ENCODE measurements at places on chromosomes 12 and 14.
A peak's percentile ranks its signal among the peaks of the same experiment; 100 is the strongest.

DNA sequence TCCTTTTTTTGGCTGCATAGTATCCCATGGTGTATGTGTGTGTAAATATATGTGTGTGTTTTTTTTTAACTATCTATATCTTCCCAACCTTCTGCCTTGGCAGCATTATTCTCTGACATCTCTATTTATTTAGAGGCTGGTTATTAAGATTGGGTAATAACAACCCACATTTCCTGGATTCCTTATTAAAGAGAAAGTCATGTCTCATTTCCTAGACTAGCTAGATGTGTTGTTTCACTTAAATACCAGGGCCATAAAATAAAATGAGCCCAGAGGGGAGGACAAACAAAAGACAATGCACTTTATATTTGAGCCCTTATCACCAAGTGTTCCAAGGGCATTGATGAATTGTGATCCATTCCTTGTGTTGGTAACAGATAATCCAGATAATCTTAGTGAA is 169.1 kb downstream of the SLC5A8 start:
- DNase-seq, result no peak

- no peak for DNase-seq
Measured at GRCh38 chr14:94582851-94583250, 1.6 kb downstream of the SERPINA5 start.

GRCh38 chr12:39846971-39847650 is 227.5 kb upstream of the ABCD2 start:
- DNase-seq, result no peak

DNA sequence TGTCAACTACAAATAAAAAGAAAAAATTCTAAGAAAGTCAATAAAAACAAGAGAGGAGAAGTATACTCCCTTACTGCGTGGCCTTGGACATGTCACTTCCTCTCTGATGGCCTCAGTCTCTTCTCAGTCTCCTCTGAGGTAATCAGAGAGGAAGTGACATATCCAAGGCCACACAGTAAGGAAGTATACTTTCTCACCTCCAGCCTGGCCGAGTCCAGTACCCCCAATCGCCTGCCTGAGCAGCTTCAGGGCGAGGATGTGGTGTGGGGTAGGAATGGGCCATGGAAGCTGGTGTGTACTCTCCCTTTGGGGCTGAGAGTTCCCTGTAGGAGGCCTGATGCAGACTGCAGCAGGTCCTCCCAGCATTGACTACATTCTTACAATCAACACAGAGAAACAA is 15.8 kb downstream of the VDR start:
- no peak for DNase-seq

GRCh38 chr14:52020161-52020714 is 30.9 kb downstream of the RTRAF start:
- no peak for DNase-seq

DNA sequence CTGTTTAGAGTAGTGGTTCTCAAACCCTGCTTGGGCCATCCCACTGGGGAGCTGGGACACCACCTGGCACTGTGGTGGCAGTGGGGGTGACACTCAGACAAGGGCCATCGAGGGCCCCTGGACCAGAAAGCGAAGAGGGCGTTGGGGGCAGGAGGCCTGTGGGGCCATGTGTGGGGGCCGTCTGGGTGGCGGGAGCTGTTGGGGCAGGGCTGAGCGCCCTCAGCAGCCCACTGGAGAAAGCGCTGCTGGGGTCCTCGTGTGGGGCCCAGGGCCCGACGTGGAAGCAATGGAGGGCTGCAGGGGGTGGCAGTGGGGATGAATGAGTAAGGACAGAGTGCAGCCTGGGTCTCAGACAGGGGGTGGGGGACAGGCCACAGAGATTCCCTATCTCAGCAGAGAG is 5.9 kb upstream of the ADSS1 start:
- no peak for DNase-seq

DNA sequence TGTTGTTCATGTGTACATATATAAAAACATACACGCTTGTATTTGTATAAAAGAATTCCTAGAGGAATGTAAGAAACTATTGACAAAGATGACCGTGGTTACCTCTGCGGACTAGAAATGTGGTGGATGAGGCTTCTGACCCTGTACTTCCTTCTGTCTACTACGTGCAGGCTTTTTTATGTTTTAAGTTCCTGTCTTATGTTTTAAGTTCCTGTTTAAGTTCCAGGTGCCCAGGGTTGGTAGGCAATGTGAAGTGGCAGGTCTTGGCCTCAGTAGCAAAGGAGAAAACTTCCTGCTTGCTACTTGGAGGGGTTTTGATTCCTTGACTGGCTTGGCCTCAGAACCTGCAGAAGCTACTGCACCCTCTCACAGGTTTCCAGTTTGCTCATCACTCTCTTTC is 11.6 kb downstream of the POMT2 start:
- DNase-seq, result no peak

- DNase-seq, result no peak
Measured at GRCh38 chr14:60313093-60313492, 64.1 kb downstream of the PPM1A start.

DNA sequence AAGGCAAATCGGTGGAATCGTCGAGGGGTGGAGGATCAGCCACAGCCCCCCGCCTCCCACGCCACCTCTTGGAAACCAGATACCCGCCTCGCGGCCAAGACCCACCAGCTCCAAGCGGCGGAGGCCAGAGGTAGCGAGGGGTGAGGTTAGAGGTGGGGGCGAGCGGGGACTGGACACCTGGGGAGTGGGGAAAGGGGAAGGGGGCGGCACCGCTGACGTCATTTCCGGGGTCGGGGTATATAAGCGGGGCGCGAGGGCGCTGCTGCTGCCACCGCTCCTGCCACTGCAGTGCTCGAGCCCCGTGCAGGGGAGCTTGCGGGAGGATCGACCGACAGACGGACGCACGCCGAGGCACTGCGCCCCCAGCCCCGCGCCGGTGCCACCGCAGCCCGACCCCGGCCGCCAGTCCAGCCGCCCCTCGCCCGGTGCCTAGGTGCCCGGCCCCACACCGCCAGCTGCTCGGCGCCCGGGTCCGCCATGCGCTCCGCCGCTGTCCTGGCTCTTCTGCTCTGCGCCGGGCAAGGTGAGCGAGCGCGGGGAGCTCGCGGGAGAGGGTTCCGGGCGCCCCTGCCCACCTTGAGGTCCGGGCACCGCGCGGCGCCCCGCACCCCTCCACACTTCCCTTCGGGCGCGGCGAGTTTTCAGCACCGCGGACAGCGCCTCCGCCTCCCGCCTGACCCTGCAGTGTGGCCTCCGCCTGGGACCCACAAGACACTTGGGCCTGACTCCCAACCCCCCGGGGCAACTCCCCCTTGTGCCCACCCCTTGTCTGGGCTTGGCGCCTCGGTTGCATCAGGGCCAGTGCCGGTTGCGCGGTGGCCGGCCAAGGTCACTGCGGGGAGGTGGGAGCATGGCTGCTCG is at the start of gene CHGA:
TSS of gene CHGA (plus strand) at position 268 of the 861 bp plus-strand sequence. CDS start at position 478, 210 bp downstream.
- DNase-seq, result peak; percentile 33

GRCh38 chr12:102503056-102503681 is 22.8 kb upstream of the IGF1 start:
- no peak for DNase-seq

- no peak for DNase-seq
Measured at GRCh38 chr14:100692859-100693558, 33.7 kb upstream of the DLK1 start.

DNA sequence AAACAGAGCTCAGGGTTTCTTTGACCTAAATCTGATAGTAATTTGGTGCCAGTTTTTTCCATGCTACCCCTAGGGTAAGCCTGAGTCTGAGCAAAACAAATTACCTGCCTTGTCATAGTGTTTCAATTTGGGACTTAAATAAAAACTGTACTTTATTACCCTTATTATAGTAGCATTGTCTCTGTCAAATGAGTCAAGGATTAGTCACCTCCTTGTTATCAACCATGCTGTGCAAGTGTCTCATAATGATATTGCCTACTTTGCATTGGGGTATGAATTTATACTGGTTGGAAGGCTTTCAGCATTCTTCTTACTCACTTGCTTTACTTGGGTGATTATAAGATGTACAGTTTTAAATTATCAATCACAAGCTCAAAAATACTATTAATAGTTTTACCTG is 380.0 kb downstream of the LRFN5 start:
- no peak for DNase-seq

DNA sequence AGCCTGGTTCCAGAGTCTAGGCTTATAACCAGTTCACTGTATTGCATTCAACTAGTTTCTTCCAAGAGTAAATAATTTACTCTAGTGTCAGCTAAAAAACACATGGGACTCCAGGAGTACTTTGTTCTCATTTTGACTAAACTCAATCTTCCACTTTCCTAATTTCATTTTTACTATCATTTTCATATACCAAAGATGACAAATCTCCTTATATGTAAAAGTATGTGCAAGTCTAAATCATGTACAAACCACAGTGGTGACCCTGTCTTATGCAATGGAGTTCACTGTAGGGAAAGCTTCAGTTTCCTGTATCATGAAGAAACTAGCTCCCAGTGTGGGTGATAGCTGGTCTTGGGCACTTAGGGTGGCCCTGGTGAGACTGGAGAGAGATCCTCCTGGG is 151.6 kb downstream of the HELB start:
- no peak for DNase-seq

- DNase-seq, result no peak
Measured at GRCh38 chr12:110266381-110266960, 14.6 kb upstream of the ATP2A2 start.

- no peak for DNase-seq
Measured at GRCh38 chr12:8127138-8127537, 3.7 kb downstream of the CLEC4A start.

- no peak for DNase-seq
Measured at GRCh38 chr14:61553730-61554641, 141.3 kb upstream of the HIF1A start.

GRCh38 chr14:79334272-79334671 is 877.0 kb downstream of the DIO2 start:
- no peak for DNase-seq

- DNase-seq, result no peak
Measured at GRCh38 chr12:46944771-46945170, 119.0 kb upstream of the SLC38A4 start.

DNA sequence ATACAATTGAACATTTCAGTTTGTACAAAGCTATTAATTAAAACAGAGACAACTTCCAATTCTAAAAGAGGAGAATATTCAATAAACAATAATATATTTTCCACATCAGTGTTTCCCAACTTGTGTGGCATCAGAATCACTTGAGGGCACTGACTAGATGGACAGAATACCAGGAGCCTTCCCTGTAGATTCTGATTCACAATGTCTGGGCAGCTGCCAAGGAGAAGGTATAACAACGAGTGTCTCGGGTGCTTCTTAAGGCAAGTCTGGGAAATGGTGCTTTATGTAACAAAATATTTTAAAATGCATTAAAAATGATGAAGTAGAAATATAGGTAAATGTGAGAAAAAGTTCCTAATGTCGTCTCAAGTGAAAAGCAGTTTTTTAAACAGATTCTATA is 26.2 kb downstream of the GALC start:
- DNase-seq, result no peak

DNA sequence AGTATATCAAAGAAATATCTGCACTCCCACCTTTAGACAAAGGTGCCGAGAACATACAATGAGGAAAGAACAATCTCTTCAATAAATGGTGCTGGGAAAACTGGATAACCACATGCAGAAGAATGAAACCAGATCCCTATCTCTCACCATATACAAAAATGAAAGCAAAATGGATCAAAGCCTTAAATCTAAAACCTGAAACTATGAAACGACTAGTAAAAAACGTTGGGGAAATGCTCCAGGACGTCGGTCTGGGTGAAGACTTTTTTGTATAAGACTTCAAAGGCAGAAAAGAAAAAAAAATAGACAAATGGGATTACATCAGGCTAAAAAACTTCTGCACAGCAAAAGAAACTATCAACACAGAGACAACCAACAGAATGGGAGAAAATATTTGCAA is 83.8 kb downstream of the PPM1A start:
- no peak for DNase-seq

DNA sequence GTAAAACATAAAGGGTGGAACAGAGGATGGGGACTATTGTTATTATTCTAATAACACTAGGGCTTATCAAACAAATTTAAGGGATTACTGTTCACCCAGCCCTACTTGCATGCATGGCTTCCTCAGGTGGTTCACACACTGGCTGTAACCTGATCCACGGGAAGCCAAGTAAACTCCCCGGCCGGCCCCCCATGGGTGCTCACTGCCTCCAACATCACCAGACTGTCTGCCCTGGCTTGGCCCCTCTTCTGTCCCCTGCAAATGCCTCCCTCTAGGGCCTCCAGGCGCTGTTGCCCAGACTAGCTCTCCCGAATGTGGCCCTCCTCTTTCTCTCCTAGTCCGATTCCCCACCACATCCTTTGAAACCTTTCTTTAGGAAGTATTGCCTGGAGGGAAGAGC is 18.6 kb downstream of the FAIM2 start:
- DNase-seq, result no peak
